Urothelium cell line (cell line): ENCODE measurements at places on chromosomes 4 and X.

DNA sequence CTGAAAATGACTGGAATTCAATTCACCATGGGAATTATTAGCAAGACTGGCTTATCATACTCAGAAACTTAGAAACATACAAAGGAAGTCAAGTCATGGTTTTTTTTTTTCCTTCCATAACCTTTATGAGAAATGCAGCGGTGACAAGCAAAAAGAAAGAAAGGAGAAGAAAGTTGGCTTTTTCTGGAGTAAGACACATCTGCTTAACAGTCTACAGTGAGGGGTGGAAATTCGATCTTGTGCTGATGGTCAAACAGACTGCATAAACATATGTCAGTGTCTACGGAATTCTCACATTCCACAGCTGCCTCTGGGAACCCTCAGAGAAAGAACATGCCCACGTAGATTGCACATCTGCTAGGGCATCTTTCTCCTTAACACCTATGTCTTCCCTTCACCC lies 54.6 kb downstream of the PROM1 start:
- DNase-seq, result peak; percentile 8

DNA sequence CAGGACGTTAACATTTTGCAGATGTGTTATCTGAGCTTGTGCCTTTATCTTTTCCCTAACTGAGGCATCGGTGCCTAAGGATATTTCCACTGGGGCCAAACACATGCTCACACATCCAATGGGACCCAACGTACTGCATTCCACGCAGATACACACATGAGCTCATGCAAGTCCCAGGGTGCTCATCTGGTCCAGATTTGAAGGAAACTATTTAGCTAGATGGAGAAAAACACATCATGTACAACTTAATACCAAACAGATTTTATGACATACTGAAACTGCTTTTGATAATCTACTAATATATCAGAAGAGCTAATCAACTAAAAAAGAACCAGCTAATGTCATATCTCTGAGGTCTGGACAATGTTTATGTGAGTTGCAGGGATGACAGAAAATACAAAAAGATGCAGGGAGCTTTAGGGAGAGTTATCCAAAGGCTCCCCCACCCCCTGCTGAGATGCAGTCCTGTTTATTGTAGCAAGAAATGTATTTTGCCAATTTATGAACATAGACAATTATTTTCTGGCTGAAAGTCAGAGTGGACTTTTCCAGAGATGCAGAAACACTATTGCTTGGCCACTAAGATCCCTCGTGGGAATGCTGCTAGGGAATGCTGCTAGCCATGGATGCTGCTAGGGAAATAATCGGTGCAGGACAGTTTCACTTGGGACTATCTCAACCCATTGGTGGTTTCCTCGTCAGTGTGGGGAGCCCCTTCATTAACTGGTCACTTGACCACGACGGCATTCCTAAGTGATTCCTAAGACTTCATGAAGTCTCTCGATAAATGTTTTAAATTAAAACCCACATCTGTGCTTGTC lies 172.8 kb downstream of the SMIM20 start:
- no peak for DNase-seq

GRCh38 chr4:152431291-152431690 lies 104.6 kb downstream of the FBXW7 start:
- no peak for DNase-seq

DNA sequence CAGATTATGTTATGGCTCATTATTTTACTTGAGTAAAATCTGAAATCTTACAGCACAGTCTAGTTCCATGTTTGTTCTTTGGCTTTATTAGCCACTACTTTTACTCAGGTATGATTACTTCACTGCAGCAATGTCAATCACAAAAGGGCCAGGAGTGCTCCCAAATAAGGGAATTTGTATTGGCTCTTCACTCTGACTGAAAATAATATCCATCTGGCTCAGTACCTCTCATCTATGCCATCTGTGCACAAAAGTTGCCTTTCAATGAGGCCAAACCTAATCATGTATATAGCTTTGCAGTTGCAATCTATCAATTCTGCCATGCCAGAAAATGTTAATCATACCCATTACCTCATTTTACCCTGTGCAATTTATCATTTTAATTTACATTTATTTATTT lies 161.1 kb downstream of the TECRL start:
- no peak for DNase-seq

GRCh38 chrX:18354369-18355223 lies at the start of gene SCML2:
Gene SCML2, minus strand, starts transcription at chrX:18354688. Its CDS starts 20,617 bp downstream, at chrX:18334071.
- no peak for DNase-seq

DNA sequence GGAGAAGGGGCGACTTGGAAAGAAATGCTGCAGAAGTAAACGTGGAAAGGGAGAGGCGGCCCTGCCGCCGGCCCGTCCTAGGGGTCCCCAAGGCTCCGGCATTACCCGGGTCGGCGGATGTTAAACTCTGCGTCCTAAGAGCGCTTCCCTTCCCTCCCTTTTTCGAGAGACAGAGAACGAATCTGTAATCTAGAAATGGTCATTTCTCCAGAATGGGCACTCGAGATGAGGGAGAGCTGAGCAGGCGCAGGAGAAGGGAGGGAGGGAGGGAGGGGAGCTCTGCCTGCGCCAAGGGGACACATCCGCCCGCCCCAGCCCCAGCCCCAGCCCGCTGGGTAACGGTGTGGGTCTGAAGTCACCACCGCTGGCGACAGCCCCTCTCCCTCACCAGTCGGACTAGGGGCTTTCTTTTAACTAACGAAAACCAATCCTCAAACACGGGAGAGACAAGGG lies 1.7 kb downstream of the HCFC1 start:
- DNase-seq, result no peak

GRCh38 chr4:8403173-8403753 lies 37.3 kb downstream of the ACOX3 start:
- peak; percentile 81 for DNase-seq

- DNase-seq, result no peak
These were observed 222.1 kb downstream of the PCDH18 start for GRCh38 chr4:137310166-137310565.

DNA sequence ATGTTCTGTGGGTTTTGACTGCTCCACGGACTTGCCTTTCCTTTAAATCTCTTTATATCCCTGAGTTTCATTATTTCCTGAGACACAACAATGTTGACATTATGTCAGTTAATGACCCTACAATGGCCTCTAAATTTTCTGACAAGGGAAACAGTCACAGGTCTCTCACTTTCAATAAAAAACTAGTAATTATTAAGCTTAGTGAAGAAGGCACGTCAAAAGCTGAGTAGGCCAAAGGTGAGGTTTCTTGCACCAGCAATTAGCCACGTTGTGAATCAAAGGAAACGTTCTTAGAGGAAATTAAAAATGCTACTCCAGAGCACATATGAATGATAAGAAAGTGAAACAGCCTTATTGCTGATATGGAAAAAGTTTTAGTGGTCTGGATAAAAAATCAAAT lies 930.2 kb upstream of the GRID2 start:
- no peak for DNase-seq

DNA sequence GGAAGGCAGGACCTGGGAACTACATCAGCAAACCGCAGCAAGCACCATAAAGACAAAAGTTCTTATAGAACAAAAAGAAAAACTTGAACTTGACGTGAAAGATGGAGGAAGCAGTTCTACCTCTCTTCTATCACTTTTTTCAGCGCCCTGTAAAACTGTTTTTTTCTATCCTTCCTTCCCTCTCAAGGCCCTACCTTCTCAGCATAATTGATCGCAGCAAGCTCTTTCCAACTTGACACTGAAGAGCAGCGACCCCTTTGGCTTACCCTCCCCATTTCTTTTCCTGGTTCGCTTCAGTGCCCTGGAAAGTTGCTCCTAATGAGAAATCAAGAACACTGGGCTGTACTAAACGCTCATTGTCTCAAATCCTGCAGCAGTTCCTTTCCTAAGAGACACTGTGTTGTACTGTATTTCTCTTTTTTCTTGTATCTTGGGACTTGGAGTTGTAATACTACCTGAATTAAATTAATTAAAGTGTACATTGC lies 150.6 kb upstream of the SLC4A4 start:
- no peak for DNase-seq

- no peak for DNase-seq
These were observed 37.3 kb upstream of the NMU start for GRCh38 chr4:55673424-55673823.

DNA sequence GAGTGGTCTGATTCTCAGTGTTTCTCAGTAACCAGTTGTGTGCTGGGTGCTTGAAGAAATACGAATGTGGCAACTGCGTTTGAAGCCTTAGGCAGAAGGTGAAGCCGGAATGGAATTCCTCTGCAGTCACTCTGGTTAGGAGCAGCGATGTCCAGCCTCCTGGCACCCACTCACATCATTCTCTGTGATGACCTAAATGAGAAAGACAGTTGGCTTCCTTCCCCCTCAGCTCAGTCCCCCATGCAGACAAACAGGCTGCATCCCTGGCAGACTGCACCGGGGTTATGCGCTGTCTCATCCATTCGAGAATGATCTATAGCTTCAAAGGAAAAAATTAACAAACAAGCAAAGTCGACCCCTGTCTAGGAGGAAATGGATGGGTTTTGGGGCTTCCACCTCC lies 170.1 kb upstream of the SCML1 start:
- no peak for DNase-seq

DNA sequence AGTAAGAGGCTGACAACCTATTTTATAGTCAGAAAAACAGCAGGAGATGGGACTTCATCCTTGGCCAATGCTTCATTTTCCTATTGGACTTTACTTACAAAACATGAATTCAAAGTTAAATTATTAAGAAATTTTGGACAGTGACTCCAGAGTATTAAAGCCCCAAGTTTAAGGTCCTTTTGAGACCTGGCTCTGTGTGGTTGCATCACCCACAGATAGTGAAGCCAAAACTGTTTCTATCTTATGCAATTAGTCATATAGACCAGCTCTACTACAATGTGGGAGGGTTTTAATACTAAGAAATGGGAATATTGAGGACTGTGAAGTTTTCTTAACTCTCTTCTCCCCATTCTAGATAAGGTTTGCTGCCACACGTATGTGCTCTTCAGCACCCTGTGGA lies 196.7 kb upstream of the AR start:
- no peak for DNase-seq

GRCh38 chrX:70494441-70494840 lies 49.8 kb downstream of the DLG3 start:
- no peak for DNase-seq

DNA sequence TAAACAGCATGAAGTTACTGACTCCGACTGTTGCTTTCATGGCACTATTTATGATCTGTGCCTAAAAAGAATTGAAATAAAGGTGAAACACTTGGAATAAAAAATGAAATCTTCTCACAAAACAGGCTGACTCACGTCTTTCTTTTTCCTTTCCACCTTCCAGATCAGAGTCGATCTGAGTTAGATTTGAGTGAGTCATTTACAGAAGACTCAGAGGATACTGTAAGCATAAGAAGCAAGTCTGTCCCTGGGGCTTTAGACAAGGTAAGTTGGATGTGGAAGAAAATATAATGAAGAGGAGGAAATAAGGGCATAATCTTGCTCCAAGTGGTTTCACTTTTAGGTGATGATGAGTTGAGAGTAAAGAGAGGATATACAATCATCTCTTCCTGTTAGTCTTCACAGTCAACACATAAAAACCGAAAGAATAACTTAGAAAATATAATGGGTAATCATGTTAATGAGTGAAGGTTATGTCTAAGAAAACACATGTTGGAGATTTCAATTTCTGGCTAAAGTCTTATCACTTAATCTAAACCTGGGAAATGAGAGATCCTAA lies 89.7 kb downstream of the SYTL5 start:
- DNase-seq, result peak; percentile 4

DNA sequence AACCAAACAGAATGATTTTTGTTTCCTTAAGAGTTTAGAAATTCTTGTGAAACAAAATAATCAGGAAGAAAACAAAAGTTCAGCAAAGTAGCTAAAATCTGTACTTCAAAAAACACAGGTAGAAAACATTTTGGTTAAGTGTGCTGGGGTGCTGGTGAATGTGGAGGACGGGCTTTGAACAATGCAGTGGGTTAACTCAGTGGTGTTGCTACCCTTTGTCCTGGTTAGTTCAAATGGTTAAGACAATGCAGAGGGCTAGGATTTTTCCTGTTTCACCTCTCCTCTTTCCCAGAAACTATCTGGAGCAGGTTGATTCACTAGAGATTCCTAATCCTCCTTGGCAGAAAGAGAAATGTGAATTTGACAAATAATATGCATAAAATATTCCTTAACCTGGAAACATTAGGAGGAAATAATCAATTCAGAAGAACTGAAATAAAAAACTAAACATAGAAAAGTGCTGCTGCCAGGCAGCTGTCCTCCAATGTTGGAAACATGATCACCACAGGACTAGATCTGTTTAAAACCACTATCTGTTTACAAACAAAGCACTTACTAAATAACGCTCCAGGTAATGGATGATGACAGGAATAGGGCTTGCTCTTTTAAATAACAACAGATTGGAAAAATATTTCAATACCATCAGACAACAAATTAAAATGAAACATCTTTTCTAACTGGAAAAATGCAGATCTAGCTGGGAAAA lies 148.9 kb downstream of the MAML3 start:
- DNase-seq, result no peak

- no peak for DNase-seq
These were observed 360.6 kb downstream of the INPP4B start for GRCh38 chr4:142485452-142485851.

- no peak for DNase-seq
These were observed 179.0 kb downstream of the NHS start for GRCh38 chrX:17553961-17554482.

- no peak for DNase-seq
These were observed 1.7 kb upstream of the SRPX2 start for GRCh38 chrX:100642290-100642689.

GRCh38 chr4:78561677-78562076 lies 10.1 kb downstream of the ANXA3 start:
- DNase-seq, result no peak

DNA sequence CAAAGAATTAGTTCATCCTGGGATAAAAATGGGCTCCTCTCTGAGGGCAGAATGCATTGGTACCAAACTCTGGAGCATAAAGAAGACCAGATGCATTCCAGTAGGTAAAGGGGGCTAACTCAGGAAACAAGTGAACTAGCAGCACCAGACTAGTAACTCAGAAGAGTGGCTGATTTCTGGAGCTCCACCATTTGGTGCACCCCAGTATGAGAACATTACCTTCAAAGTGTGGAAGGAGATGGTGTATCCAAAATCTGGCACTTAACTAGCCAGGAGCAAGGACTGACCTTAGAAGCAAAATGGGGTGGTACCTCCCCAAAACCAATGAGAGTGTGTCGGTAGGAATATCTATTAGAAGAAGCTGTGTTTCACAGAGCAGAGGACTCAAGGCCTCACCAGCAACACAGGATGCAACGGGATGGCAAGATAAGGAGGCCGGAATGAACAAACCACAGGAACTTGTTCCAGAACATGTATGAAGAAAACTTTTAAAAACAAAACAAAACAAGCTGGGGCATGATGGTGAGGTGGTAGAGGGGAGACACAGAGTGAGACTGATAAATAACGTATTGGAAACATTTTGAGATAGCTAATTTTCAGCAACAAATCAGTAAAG lies 142.3 kb downstream of the INPP4B start:
- DNase-seq, result no peak

GRCh38 chr4:73615613-73616012 lies 4.6 kb downstream of the RASSF6 start:
- peak; percentile 27 for DNase-seq

DNA sequence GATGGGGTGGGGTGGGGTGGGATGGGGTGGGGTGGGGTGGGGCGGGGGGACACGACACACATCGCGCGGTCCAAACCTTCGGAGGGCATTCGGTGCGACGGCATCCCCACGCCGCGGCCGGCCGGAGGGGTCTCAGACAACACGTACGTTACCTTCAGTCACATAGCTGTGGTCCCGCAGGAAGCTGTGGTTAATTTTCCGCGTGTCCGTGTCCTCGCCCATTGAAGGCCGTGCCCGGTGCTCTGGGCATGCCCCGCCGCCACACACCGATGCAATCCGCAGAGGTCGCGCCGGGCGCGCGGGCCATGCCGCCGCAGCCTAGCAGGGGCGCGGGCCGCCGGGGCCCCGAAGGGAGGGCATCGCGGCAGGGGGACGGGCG lies 417 bp downstream of the PPP2R2C start:
- DNase-seq, result peak; percentile 13

GRCh38 chr4:123555807-123556273 lies 159.2 kb downstream of the SPRY1 start:
- DNase-seq, result peak; percentile 31
